DMS153 (cell line): ENCODE measurements at places on chromosomes 1 and 21.

DNA sequence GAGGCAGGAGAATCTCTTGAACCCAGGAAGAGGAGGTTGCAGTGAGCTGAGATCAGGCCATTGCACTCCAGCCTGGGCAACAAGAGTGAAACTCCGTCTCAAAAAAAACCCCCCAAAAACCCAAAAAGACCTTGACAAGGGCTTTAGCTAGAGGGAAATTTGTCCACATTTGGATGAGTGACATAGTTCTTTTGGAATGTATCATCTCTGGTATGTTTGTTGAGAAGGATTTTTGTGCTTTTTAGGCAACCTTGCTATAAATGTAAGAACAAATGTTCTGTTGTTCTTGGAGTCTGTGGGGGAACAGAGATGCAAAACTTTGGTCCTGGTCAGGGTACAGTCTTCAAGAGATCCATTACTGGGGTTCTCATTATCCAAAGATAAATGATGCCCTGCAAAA lies 28.9 kb downstream of the INAVA start:
- DNase-seq: no peak

- DNase-seq: no peak
These were observed 21.2 kb downstream of the CYP4B1 start for GRCh38 chr1:46820076-46820475.

DNA sequence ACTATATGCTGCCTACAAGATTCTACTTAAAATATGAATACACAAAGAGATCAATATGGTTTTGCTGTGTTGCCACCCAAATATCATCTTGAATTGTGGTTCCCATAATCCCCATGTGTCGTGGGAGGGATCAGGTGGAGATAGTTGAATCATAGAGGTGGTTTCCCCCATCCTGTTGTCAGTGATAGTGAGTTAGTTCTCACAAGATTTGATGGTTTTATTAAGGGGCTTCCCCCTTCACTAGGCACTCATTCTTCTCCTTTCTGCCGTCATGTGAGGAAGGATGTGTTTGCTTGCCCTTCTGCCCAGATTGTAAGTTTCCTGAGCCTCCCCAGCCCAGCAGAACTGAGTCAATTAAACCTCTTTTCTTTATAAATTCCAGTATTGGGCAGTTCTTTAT lies 654.4 kb upstream of the NR5A2 start:
- no peak for DNase-seq

DNA sequence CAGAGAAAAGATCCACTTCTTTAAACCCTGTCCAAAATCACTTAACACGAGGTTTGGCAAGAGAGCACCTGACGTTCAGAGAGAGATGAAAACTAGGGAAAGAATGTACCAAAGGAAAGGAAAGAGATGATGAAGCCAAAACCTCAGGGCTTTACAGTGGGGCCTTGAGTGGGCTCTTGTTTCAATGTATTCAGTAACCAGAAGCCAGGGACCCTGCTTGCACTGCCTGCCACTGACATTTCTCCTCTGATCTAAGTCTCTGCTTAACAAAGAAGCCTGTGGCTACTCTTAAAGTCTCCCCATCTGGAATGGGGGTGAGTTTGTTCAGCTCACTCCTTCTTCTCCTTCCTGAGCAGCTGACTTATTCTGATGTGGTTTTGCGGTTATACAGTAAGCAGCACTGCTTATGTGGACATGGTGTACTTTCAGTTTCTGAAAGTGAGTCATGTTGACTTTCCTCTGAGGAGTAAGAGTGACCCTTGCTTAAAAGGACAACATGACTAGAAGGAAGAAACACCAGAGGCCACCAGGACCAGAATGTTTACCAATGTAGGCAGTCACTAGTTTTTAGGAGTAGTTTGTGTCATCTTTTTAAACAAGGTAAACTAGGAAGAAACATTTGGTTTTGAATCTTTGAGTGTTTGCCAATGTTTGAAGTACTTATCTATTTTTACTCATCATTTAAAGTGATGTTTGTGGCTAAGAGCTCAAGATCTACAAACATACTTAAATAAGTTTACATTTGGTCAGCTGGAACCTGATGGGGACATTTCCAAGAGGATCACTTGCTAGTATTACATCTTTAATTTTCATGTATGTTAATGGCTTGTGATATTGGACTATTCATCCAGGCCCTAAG lies 87.4 kb downstream of the FASLG start:
- DNase-seq: no peak

- no peak for DNase-seq
These were observed 9.9 kb downstream of the SZRD1 start for GRCh38 chr1:16376971-16377370.

- no peak for DNase-seq
These were observed 168.3 kb upstream of the SGIP1 start for GRCh38 chr1:66365635-66366034.

DNA sequence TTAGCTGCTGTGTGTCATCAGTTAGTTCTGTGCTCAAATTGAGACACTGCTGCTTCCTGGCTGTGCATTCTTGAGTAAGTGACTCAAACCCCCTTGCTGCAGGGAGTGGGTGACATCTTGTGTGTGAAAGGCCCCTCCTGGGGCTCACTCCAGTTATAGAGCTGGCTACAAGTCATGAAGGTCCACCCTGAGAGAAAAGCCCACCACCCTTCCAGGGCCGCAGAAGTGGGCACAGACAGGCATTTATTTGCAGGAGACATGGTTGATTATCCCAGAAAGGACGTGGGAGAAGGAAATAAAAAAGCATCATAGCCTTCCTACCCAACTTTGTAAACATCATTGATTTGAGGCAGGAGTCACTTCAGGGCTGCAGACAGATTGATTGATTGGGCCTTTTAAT lies 550.6 kb downstream of the MATN1 start:
- no peak for DNase-seq

GRCh38 chr1:221454096-221454495 lies 287.8 kb downstream of the DUSP10 start:
- DNase-seq: no peak

GRCh38 chr1:42221952-42222606 lies 57.5 kb upstream of the GUCA2A start:
- no peak for DNase-seq

DNA sequence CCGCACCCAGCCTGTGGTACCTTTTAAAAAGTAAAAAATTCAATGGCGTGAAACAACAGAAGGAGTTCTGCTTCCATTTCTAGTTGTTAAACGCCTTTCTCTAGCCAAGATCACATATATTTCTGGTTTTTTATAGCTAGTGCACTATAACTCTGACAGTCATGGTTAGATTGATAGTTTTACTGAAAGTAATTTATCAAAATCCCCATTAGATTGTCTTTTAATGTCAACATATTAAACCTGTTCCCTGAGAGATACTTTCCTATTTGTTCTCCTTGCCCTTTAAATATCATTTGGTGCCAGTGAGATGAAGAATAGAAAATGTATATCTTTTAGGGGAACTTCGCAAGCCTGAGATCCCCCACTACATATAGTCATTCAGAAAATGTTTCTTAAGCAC lies 7.3 kb downstream of the SMAP2 start:
- no peak for DNase-seq

DNA sequence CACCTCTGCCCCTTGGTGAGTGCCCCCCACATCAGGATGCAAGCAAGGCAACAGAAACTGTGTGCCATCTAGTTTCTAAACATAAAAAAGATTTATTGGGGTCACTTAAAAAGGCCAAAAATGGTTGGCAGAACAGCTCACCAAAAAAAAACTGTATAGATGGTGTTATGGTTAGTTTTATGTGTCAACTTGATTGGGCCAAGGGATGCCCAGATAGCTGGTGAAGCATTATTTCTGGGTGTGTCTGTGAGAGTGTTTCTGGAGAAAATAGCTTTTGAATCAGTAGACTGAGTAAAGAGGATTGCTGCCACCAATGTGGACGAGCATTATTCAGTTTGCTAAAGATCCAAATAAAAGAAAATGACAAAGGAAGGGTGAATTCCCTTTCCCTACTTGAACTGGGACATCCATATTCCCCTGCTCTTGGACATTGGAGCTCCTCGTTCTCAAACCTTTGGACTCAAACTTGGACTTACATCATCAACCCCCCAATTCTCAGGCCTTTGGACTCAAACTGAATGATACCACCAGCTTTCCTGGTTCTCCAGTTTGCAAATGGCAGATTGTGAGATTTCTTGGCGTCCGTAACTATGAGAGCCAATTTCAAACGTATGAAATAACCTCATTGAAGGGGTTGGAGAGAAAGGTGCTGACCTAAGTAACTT lies 16.9 kb downstream of the CAPN9 start:
- no peak for DNase-seq

- DNase-seq: no peak
These were observed 46.9 kb downstream of the PTP4A2 start for GRCh38 chr1:31891280-31891679.

GRCh38 chr1:200005165-200005564 lies 22.3 kb upstream of the NR5A2 start:
- DNase-seq: no peak

DNA sequence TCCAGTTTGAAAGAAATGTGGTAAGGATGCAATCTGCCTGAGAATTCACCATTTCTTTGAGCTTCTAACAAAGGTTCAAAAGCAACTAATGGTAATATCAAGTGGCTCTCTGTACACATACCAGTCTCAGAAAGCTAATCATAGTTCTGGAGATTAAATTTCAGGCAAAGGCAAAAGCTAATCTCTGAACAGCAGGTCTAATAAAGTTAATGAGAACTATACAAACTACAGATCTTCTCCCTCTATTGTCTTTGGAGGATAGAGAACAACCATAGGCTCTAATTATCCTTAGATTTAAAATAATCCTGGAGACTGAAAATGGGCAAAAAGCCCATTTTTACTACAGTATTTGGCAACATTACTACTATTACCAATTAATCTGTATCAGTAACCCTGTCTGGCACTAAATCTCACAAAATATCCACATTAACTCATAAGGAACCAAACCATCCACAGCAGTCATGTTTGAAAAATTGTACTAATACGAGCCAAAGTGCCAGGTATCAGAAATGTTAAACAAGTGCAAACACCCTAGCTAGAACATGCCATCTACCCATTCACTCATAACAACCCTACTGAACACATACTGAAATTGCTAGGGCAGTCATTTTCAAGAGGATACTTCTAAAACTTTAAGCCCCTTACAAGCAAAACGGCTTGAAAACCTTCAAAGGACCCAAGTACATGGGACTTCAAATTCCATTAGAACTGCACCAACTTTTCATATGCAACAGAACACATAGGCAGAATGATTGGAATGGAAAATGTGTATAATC lies 4.8 kb downstream of the DIPK1A start:
- no peak for DNase-seq

DNA sequence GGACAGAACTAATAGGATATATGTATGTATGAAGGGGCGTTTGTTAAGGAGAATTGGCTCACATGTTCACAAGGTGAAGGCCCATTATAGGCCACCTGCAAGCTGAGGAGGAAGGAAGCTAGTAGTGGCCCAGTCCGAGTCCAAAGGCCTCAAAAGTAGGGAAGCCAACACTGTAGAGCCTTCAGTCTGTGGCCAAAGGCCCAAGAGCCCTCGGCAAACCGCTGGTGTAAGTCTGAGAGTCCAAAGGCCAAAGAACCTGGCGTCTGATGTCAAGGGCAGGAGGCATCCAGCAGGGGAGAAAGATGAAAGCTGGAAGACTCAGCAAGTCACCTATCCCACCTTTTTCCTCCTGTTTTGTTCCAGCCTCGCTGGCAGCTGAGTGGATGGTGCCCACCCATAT lies 24.5 kb downstream of the BACH1 start:
- no peak for DNase-seq

GRCh38 chr1:30471307-30471706 lies 252.1 kb downstream of the MATN1 start:
- DNase-seq: no peak

DNA sequence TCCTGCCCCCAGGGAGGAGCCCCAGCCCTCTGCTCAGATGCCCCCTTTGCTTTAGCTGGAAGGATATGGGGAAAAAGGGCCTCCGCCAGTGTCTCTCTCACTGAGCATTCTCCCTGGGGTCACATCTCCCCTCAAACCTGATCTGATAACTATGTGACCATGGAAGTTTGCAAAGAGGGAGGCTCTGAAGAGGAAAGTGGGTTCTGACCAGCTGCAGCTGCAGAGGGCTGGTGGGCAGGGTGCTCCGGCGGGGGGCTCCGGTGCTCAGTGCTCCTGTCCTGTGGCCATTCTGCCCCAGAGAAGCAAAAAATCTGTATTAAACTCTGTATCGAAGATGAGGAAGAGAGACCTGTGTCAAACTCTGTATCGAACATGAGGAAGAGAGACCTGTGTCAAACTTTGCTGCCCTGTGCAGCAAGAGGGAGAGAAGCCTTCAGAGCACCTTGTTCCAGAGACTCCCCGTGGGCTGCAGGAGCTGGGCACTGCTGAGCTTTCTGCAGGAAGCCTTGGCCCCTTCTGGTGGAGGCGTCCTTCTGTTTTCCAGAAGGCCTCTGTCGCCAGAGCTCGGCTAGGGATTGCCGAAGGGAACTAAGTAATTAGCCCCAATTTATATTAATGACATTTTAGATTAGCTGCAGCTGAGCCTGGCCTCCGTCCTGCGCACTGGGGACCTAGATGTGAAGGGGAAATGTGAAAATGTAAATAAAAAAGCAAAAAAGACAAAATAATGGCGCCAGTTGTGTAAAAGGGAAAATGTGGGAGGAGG lies 186.2 kb upstream of the C1orf174 start:
- DNase-seq: no peak

DNA sequence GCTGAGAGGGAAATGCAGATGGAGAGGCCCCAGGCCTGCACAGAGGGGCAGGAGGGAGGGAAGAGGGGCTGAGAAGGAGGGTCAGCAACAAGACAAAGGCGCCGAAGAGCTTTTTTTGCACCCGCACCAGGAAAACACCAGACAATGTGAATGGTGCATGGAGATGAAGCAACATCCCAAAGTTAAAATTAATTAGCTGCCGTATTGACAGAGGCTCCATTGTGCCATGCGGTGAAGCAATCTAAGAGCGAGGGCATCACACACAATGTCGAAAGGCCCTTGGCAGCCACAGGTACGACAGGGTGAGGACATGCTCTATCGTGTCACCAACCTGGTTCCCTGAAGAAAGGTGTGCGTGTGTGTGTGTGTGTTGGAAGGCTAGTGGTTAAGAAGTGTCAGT lies 41.2 kb downstream of the SSBP3 start:
- no peak for DNase-seq

DNA sequence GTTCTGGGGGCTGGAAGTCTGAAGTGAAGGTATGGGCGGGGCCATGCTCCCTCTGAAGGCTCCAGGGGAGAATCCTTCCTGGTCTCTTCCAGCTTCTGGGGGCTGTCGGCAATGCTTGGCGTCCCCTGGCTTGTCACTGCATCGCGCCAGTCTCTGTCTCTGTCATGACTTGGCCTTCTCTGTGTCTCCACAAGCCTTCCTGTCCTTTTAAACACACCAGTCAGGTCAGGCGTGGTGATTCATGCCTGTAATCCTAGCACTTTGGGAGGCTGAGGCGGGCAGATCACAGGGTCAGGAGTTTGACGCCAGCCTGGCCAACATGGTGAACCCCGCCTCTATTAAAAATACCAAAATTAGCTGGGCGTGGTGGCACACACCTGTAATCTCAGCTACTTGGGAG lies 125.3 kb downstream of the ACTL8 start:
- no peak for DNase-seq

GRCh38 chr1:192555399-192555798 lies 20.2 kb upstream of the RGS1 start:
- DNase-seq: no peak

DNA sequence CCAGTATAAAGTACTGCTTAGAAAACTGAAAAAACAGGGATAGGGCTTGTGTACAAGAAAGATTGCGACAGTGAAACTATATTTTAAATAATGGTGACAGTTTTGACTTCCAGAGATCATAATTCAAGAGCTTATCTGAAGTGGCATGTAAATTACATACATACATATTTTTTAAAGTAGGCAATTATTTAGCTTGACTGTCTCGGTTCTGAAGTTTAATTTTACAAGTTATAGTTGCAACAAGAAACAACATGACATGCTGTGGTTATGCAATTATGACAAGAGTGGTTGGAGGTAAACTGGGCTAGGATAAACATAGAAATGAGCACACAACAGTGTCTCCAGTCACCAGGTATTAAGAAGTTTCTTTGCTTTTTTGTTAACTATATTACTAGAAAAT lies 4.1 kb downstream of the C1orf21 start:
- no peak for DNase-seq
